ENCODE measurements at places on chromosomes 1 and 21.

DNA sequence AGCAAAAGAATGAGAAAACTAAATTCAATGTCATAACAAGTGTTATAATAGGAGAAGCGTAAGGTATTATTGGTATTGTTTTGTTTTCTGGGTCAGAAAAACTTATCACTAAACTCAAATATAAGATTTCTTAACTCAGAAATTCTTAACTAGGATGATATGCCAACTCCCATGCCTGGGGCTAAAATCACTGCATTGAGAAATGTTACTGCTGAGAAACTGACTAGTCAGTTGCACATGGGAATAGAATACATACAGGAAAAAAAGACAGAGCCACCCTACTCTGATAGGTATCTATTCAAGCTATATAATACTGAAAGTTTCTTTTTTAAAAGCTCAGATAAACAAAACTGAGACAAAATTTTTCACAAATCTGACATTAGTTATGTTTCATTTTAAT lies 56.3 kb downstream of the PRPF38A start:
- DNase-seq = no peak

GRCh38 chr1:172845371-172845770 lies 186.5 kb downstream of the FASLG start:
- DNase-seq = peak; percentile 22

DNA sequence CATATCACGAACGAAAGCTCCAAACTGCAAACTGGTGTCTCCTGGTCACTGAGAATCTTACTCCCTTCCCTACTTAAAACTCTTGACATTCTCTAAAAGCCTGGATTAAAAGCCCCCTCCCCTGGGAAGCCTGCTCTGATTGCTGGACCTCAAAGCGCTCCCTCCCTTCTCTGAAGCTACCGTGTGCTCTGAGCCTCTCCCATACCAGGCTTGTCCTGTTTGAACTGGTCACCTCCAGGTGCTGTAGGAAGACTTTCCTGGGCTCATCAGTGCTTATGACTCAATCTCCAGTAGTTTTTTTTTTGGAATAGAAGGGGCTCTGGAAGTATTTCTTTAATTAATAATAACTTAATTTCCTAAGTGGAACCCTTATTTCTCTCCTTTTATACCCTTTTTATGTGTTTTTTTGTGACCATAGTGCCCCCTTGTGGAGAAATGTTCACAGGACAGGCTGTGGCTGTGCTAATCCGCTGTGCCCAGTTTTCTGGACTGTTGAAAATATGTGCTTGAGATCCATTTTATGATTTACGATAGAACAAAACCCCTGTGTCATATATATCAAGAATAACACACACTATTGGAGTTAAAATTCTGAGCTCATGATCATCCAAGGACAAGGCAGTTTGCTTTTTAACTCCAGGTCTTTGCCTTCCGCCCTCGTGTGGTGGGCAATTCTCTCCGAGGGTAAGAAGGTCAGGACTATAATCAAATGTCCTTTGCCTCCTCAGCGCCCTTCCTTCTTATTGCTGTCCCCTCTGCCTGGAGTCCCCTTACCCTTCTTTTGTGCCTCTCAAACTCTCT lies 16.9 kb downstream of the MTARC1 start:
- peak; percentile 10 for DNase-seq

- DNase-seq = no peak
Measured at GRCh38 chr21:27715131-27715530, 748.2 kb upstream of the ADAMTS5 start.

GRCh38 chr1:67209521-67209920 lies 43.3 kb downstream of the IL23R start:
- DNase-seq = no peak

DNA sequence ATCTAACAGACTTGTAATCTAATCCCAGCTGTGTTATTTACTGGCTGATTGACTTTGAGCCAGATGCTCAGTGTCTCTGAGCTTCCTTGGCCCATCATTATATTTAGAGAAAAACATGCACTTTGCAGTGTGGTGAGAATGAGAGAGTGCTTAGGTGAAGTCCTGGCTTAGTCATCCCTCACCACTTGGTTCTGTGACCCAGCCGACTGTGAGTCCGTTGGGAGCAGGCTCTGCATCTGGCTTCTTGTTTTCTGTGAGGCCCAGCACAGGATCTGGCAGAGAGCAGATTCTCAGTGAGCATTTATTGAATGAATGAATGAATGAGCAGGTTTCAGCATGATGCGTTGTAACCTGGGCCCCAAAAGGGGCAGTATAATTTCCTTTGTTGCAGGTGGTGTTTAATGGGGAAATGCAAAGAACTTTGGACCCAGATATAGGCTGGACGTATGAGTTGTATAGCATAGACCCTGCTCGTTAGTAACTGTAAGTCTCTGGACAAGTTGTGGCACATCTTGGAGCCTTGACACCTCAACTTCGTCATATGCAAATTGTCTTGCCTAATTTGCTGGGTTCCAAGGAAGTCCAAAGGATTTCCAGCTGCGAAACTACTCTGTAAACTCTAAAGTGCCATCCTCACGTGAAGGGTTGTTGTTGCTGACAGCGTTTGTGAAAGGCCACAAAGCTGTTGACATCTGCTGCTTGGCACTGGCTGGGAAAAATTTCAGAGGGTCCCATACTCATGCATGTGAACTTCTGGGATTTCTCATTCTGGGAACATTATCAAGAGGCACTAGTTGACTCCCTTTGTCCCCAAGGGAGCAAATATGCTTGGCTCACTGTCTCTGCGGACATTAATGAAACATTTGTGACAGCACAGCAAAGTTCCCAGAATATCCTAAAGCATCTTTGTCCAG lies 138.8 kb upstream of the USP24 start:
- no peak for DNase-seq

- no peak for DNase-seq
Measured at GRCh38 chr1:53062708-53063591, 937 bp downstream of the PODN start.

DNA sequence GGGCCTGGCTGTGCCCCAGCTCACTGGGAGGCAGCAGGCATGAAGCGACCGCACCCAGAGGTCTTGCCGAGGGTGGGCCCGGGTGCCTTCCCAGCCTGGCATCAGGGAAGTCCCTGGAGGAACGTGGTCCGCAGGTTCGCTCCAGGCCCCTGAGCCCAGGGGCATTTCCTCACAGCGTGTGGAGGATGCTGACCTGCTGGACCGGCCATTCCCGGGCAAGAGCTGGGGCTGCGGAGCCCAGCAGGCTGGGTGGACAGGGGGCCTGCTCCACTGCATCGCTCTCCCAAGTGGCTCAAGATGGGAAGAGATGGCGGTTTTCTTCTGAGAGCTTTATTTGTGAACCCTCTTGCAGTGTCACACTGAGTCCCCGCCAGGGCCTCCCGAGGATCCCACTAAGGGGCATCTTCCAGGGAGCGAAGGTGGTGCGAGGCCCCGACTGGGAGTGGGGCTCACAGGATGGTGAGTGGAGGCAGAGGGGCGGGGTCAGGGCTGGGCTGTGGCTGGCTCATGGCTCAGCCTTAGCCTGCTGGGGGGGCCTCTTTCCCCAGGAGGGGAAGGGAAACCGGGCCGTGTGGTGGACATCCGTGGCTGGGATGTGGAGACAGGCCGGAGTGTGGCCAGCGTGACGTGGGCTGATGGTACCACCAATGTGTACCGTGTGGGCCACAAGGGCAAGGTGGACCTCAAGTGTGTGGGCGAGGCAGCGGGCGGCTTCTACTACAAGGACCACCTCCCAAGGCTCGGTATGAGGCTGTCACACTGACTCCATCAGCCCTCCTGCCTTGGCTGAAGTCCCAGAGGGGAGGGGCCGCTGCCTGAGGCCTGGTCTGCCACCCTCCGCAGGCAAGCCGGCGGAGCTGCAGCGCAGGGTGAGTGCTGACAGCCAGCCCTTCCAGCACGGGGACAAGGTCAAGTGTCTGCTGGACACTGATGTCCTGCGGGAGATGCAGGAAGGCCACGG lies 7.2 kb upstream of the MMP23B start:
- no peak for DNase-seq

- no peak for DNase-seq
Measured at GRCh38 chr1:221598122-221598521, 143.8 kb downstream of the DUSP10 start.

DNA sequence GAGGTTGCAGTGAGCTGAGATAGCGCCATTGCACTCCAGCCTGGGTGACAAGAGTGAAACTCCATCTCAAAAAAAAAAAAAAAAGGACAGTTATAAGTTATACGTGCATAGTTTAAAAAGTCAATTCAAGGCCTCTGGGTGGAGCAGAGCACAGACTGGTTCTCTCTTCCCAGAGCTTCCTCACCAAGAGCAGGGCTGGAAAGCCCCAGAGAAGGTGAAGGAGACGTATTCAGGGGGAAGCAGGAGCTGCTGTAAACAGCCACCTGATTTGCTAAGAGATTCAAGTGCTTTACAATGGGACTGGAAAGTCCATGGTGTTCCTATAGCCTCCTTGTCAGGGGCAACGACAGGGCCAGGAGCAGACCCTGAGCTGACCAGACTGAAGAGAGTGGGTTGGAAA lies 85.0 kb upstream of the LYST start:
- DNase-seq = no peak

DNA sequence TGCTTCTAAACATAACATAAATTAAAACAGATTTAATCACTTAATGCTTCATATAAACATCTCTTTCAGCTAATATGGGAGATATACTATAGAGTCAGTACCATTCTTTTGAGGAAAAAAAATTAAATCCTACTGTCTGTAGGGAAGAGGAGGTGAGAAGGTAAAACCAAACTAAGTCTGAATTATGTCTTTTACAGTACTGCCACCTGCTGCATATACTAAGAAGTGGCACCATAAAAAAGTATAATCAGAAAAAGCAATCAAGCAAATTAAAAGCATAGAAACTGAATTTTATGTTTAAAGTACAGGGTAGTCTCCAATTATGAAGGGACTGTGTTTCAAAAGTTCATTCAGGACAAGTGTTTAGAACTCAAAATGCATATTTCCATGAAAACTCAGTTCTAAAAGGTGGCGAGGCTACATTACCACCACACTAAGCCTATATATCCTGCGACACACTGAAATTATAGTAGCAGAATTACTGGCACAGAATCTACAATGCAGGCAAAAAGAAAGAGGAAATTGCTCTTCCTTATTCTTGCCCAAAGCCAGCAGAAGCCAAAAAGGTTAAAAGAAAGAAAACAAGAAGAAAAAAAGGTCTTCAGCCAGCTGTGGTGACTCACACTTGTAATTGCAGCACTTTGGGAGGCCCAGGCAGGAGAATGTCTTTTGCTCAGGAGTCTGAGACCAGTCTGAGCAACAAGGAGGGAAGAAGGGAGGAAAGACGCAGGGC lies 9.0 kb downstream of the NSL1 start:
- no peak for DNase-seq

GRCh38 chr1:119387858-119388257 lies 19.3 kb downstream of the HAO2 start:
- DNase-seq = no peak

- DNase-seq = no peak
Measured at GRCh38 chr1:195804547-195804946, 803.7 kb downstream of the KCNT2 start.

DNA sequence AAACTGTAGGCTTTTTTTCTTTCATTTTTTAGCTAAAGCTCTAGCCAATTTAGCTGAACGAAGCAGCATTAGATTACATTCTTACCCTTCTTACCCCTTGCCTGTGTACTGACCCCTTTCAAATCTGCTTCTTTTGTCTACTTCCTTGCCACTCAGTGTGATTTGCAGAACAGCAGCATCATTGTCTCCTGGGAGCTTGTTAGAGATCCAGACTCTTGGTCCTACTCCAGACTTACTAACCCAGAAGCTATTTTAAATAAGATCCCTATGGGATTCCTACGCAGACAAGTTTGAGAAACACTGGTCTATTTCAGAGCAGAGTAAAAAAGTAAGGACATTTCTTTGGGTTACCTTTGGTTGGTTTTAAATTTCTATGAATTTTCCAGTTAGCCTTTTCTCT lies 13.8 kb downstream of the LRRC39 start:
- DNase-seq = no peak

GRCh38 chr1:59427155-59427554 lies 130.3 kb downstream of the FGGY start:
- DNase-seq = no peak

GRCh38 chr1:70874063-70874462 lies 173.6 kb downstream of the PTGER3 start:
- DNase-seq = no peak

GRCh38 chr1:160251687-160252526 lies 10.4 kb downstream of the DCAF8 start:
- DNase-seq = peak; percentile 60

- DNase-seq = no peak
Measured at GRCh38 chr1:232673256-232673655, 43.3 kb upstream of the SIPA1L2 start.

DNA sequence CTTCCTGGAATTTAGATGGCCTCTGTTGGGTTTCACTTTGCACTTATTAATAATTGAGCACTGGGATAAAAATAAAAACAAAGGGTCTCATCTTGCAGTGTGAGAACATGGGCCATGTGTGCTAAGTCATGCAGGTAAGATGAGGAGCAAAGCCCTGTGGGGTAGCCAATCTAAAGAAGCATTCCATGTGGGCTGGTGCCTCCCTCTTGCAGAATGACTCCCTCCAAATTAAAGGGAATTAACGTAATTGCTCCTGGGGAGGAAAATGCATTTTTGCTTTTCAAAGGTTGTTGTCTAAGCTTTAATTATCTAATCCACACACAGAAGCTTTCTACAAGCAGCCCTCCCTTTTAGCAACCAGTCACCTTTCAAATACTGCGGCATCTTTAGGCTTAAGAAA lies 69.8 kb downstream of the CDC14A start:
- DNase-seq = no peak

DNA sequence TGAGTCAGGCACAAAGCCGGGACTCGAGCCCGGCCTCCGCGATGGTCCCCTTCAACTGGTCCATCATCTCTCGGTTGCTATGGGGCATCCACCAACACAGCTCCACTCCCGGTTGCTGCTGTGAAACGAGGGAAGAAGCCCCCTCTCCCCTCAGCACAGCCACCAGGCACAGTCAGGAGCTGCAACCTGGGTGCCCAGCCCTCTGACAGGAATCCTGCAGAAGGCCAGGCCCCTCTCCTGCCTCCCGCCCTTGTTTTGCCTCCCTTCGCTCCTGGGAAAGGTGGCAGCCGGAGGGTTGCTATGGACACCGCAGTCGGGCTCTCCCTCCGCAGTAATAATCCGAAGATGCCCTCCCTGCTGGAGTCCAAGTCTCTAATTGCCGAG lies 8.9 kb upstream of the KCNN3 start:
- DNase-seq = no peak

GRCh38 chr1:29047142-29047541 lies 76.6 kb downstream of the TMEM200B start:
- DNase-seq = no peak

GRCh38 chr1:100458661-100459357 lies 79.1 kb upstream of the GPR88 start:
- no peak for DNase-seq

- no peak for DNase-seq
Measured at GRCh38 chr1:65264197-65264929, 45.0 kb upstream of the DNAJC6 start.

DNA sequence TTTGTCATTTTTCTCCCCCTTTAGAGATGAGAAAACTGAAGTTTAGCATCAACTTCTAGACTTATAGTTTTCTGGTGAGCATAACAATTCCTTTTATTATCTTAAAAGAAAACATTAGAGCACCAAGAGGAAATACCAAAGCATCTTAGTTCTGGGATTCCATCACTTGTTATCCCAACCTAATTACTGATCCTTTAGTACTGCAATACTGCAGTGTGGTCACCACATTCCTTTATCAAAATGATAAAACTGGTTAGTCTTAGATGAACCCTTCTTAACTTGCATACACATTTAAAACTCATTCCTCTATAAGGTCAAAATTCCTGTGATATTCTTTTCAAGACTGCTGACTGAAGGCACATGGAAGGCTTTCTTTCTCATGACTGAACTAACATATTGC lies 23.1 kb downstream of the SOD1 start:
- DNase-seq = no peak

GRCh38 chr1:28417441-28417922 lies 47.9 kb downstream of the PHACTR4 start:
- DNase-seq = no peak

- DNase-seq = no peak
Measured at GRCh38 chr1:19443326-19443725, 42.0 kb downstream of the CAPZB start.

All from activated CD4-positive, alpha-beta T cell treated with anti-CD3 and anti-CD28 coated beads, Interleukin-2, amount 50 U/mL, for 1 hour (primary cell).